ENCODE measurements at places on chromosomes 3 and 15.

- no peak for DNase-seq
These were observed 25.3 kb downstream of the ADGRG7 start for GRCh38 chr3:100634493-100635272.

DNA sequence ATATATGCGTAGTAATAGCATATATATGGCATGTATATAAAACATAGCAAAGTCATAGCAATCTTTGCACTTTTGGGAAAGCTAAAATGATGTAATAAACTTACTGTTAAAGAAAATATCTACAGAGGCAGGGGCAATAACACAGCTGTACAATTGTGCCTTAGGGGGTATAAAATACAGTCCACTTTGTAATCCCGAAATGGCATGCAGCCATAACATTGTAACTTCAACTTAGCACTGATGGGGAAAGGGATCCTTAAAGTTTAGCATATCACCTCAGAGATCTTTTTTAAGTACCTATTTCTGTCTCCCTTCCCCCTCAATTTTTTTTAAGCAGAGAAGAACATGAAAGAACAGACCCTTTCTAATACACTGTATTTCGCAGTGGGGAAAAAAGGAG lies 40.8 kb downstream of the PLD1 start:
- DNase-seq, result no peak

DNA sequence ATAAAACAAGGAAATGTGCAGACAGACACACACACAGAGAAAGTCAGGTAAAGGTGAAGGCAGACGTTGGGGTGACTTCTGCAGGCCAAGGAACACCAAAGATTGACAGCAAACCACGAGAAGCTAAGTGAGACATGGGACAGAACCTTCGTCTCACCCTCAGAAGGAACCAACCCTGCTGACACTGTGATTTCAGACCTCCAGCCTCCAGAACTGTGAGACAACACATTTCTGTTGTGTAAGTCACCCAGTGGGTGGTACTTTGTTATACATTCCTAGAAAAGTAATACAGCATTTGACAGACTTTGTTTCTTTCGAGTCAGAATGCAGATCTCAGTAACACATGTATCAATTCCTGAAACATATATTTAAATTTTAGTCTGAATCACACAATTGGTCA lies 7.1 kb downstream of the WDR72 start:
- no peak for DNase-seq

DNA sequence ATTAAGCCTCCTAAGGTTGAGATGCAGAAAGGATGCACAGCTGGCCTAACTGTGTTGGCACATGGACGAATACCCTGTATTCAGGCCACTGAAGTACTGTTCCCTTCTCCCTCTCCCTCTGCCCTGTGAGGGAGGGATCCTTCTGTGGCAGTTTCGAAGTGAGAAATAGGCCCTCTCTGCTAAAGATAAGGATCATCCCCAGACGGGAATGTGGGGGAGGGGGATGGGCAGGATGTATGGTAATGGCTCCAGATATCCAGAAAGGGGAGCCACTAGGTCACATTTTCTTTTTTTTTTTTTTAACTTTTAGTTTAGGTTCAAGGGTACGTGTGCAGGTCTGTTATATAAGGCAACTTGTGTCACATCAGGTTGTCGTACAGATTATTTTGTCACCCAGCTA lies 463.1 kb downstream of the TBL1XR1 start:
- no peak for DNase-seq

- no peak for DNase-seq
These were observed 27.5 kb downstream of the RARB start for GRCh38 chr3:25455441-25456132.

DNA sequence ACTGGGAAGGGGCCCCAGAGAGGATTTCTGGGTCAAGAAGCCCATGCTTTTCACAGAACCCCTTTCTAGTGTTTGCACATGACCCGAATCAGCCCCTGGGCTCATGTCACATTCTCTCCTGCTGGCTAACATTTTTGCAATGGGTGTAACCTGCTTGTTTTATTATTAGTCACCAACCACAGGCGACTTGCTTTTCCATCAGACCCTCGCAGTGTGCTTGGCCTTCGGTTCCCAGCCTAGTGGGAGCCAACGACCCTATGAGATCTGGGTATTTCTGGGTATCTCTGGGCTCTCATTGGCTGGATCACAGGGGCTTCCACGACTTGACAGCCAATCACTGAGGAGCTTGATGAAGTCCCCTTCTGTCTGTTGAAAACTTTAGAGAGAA lies 11.0 kb upstream of the FBLN2 start:
- DNase-seq, result no peak

DNA sequence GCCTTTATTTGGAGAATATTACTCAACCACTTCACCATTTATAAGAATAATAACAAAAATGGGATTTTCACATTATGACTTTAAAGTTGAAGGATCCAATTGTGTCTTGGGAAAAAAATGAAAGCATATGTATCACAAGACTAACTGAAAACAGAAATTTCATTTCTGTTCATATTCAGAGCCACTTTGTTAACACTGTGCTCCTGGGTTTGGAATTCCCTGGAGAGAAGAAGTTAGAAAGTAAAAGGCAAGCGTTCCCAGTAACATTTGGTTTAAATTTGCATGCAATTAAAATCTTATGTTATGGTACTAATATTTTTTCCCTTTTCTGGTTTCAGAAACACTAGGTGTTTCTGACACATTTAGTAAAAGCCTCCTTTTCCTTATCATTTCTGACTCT lies 230.8 kb downstream of the RBMS3 start:
- DNase-seq, result no peak

DNA sequence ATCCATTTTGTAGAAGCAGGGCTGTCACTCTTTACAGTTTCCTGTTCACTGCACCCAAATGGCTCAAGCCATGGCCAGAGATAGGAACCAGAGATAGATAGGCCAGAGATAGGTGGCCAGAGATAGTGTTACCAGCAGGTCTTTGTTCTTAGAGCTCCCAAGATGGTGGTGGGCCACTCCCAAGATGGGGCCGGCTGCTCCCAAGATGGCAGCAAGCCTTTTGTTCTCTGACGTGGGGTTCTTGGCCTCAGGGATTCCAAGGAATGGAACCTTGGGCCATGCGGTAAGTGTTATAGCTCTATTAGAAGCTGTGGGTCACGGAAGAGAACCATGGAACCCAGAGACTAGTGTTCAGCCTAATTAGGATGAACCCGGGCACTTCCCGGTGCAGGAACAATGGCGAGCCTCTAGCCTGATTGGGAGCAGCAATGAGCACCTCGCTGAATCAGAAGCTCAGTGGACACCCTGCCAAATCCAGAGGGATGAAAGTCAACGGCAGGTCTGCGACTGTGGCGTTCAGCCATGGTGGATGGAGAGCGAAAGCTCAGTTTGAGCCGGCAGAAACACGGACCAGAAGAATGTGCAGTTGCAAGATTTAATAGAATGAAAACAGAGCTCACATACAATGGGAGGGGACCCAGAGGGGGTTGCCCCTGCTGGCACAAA lies 45.0 kb upstream of the CD96 start:
- DNase-seq, result no peak

- no peak for DNase-seq
These were observed 16.6 kb downstream of the ELP6 start for GRCh38 chr3:47496892-47497291.

GRCh38 chr3:133153382-133153781 lies 115.2 kb downstream of the TMEM108 start:
- DNase-seq, result no peak

DNA sequence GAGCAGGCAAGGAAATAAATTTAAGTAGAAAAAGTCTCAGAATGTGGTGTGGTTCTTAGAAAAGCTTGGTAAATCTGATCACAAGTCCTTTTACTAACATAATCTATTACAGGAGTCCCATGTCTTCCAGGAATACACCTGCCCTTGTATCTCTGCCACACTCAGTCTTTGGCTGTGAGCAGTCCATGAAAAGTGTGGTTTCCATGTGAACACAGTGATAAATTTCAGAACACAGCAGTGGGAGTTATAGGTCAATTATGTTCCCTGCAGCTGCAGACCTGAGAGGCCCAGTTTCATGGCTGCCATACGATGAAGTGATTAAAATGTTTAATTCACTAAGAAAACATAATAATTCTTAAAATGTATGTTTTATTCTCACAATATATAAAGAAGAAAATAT lies 366.9 kb upstream of the STAC start:
- no peak for DNase-seq

DNA sequence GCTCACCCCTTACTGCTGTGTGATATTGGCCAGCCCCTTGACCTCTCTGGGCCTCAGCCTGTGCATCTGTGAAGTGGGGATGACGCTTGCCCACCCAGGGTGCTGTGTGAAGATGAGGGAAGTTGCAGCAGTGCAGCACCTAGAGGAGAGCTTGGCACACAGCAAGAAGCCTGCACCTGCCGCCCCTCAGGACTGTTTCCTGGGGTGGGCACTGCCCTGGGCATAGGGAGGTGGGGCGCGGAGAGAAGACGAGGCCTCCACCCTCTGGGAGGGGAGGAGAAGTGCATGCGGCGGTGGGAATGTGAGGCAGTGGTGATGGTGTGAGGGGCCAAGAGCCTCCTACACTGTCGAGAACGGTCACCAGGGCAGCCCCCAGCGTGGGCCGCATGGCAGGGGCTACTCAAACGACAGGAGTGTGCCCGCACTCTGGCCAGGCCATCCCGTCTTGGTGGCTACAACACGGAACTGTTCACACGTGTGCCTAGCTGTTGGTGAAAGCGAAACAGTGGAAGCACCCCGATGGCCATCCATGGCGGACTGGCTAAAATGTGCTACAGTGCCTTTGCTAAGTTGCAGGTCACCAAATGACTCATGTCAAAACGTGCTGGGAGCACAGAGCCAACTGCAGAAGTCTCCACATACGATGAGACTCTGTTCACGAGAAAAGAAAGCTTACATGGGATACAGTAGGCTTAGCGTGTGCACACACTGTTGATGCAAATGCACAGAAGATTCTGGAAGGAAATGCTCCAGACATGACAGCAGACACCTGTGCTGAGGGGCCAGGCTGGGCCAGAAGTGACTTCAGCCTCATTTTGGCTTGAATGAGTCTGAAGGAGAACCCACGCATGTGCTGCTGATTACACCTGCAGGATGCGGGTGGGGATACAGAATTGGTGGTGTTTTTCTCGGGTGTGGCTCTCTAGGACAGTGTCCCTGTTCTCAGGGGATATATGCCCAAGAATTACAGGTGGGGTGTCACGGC lies 40.4 kb upstream of the IQSEC1 start:
- DNase-seq, result no peak

GRCh38 chr3:65877160-65877559 lies 161.6 kb downstream of the MAGI1 start:
- DNase-seq, result no peak

- DNase-seq, result no peak
These were observed 31.6 kb downstream of the ARRDC4 start for GRCh38 chr15:97991972-97992541.

- no peak for DNase-seq
These were observed 74.6 kb downstream of the ARRDC4 start for GRCh38 chr15:98035134-98035533.

DNA sequence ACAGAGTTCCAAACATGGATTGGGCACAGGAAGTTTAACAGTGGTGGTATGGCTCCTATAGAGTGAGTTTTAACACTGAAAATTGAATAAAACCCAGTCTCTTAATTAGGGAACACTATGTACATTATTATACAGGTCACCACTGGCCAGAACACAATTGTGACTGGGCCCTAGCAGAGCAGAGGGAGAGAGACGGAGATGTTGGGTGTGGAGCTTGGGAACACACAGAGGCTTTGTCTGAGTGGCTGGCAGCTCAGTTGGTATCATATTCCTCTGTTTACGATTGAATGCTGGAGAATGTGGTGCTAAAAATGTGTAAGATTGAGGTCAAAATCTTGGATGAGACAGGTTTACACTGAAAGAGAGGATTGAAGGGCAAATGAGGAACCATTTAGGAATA lies 6.8 kb upstream of the MOBP start:
- DNase-seq, result no peak

DNA sequence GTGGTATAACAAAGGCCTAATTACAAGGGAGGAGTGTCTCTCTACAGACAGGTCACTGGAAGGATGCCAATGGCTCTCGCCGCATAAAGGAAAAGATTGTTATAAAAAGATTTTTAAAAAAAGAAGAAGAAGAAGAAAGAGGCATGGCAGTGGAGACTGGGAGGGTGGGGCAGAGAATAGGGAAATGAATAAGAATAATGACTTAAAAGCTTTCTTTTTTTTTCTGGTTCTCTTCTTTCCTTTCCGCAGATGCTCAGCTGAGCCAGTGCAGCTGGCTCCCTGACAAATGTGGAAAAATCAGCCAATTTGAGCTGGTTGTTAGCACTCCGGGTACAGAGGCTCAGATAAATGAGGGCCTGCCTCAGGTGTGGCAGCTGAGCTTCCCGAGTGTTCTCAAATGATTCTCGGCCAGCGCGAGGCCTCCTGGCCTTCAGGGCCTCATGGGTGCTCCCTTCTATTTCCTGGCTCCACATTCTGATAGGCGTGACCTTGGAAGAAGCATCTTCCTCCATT lies 234.1 kb downstream of the RORA start:
- DNase-seq, result no peak

GRCh38 chr3:38108649-38109579 lies 28.0 kb downstream of the ACAA1 start:
- no peak for DNase-seq

- no peak for DNase-seq
These were observed 29.1 kb downstream of the CADM2 start for GRCh38 chr3:84987706-84988504.

GRCh38 chr3:50323614-50324199 lies 1.2 kb upstream of the HYAL2 start:
- no peak for DNase-seq

GRCh38 chr3:49217688-49218470 lies 46.5 kb downstream of the KLHDC8B start:
- no peak for DNase-seq

DNA sequence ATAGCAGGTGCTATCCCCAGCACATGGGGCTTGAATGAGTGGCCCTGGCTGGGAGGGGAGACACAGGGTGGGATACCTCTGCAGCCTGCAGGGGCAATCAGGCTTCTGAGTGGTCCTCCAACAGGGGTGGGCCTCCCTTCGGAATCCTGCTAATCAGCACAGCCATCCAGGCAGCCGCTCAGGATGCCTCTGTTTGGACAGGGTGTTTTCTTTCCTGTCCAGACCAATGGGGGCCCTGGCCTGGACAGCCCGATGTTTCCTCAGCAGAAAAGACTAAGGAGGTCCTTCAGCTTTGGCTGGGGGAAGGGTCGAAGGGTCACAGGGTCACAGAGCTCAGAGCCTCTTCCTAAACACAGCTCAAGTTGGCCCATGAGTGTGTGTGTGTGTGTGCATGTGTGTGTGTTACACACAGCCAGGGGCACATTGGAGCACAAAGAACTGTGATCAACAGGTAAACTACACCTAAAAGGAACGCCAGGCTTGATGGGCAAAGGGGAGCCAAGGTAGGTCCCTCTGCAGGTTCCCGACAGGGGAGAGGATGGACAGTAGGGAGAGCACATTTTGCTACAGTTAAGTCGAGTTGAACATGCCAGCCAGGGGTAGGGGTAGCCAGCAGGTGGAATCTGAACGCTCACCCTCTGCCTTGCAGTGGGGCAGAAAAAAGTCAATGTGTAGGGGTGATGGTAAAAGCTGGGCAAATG lies 1.1 kb upstream of the HAPLN3 start:
- DNase-seq, result no peak

- DNase-seq, result no peak
These were observed 3.9 kb upstream of the TGM4 start for GRCh38 chr3:44870375-44871061.

All from hematopoietic multipotent progenitor cell treated with erythropoietin and hydrocortisone succinate and interleukin-3 and kit ligand, for 17 days (in vitro differentiated cells).